ENCODE measurements at places on chromosomes 7 and 10.

DNA sequence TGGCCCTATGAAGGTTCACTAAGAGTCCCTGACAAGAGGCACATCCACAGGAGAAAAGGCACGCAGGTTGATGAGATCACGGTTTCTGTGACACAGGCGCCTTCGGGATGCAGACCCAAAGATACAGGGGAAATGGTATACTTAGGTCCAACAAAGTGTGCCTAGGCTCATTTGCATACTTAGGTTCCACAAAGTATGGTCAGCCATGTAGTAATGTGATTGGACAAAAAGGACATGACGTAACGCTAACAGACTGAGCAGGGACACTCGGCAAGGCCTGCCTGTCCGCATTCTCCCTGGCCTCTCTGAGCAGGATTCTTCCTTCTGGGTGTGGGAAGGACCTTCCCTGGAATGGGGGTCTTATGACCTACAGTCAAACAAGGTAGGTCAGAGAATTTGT lies 190.6 kb downstream of the CELF2 start:
- DNase-seq = no peak

DNA sequence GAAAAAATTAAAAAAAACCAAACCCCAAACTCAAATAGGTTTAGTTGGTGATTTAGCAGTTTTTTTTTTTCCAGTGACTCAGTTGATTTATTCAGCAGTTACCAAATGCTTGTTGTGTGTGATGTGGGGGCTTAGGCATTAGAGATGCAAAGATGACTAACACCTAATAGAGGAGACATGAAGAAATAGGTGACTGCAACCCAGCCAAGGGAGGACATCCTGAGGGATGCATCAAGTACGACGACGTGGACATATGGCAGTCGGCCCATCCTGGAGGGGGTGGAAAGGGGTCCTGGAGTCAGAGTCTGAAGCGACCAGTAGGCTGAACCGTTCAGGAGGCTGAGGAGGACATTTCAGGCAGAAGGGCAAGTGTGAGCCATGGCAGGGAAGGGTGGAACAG lies 35.5 kb downstream of the LRMDA start:
- DNase-seq = no peak

- peak; percentile 22 for DNase-seq
These were observed at the start of gene FLNC for GRCh38 chr7:128830231-128831177. Gene FLNC, plus strand, starts transcription at chr7:128830406. Its CDS starts 232 bp downstream, at chr7:128830638.

DNA sequence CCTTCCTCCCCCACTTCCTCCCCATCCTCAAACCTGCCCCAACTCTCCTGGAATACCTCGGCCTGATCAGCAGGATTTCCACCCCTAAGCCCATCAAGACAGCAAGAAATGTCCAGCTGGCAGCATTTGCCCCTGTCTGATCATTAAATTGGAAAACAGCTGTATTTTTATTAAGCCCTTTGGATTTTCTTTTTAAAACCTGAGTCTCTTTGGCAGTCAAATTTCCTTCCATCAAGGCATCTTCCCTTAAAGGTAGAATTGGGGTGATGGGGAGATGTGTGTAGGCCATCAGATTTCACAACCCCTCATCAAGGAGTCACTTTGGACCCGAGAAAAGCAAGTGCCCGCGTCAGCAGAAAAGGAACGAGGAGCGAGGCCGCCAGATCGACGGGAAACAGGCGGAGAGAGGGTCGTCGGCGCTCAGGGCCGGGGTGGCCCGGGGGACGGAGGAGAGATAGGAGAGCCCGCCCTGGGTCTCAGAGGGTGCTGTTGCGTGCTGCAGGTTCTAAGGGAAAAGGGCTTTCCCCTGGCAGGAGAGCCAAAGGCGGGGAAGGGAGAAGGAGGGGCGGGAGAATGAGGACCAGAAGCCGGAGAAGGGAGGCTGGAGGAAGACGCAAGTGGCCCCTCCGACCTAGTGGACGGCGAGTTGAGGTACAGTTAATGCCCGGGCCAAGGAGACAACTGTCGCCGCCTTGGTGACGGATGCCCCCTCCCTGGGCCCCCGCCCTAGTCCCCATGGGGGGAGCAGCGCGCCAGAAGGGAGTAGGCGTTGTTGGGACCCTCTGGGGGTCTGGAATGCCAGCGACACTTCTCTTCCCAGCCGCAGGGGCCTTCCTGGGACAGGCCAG lies 11.5 kb upstream of the GATA3 start:
- DNase-seq = peak; percentile 24

- no peak for DNase-seq
These were observed 757 bp upstream of the NRCAM start for GRCh38 chr7:108456845-108457540.

DNA sequence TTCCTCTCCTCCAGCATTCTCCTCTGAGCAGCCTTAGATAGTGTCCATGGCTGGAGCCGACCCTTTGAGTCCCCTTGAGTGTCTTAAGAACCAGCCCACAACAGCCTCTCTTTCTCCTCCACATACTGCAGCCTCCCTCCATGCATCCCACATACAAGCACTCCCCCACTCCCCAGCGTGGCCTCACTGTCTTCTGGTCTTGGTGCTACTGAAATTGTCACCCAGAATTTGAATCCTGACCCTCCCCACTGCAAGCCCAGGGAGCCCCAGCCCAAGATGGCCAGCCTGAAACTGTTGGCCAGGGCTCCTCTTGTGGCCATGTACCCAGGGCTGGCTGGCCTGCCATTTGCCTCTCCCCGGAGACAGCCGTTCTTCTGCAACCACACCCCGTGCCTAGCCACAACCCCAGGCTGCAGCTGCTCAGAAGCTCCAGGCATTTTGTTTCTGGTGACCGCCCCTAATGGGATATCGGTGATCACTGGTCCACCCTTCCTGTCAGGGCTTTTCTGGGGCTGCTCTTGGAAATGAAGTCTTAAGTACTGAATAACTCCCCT lies 18.8 kb upstream of the SH2D4B start:
- no peak for DNase-seq

- DNase-seq = no peak
These were observed 68.6 kb downstream of the C7orf25 start for GRCh38 chr7:42843205-42843800.

GRCh38 chr10:1451362-1451888 lies 285.9 kb downstream of the ADARB2 start:
- DNase-seq = no peak

- DNase-seq = no peak
These were observed 20.8 kb upstream of the PAX2 start for GRCh38 chr10:100724531-100725027.

DNA sequence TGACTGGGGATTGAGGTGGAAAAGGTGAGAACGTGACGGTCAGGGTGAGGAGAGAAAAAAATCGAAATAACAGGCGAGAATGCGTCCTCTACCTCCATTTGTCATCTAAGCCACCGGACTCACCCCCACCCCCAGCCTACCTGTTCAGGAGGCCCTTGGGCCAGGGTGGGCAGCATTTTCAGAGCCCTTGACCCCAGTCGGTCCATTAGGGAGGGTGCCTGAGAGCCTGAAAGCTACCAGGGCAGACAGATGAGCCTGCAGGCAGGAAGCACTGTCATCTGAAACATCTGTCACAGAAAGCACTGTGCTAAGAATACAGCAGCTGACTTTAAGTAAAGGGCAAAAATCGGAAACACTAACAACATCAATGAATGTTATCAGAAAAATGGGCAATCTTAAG lies 47.0 kb downstream of the MAD1L1 start:
- DNase-seq = no peak

GRCh38 chr10:130742941-130743675 lies 568.4 kb downstream of the TCERG1L start:
- DNase-seq = no peak

GRCh38 chr7:143042790-143043271 lies 9.3 kb upstream of the OR6V1 start:
- DNase-seq = no peak

- no peak for DNase-seq
These were observed 6.1 kb downstream of the CRYGN start for GRCh38 chr7:151433721-151434400.

GRCh38 chr7:155807789-155808548 lies 4.3 kb downstream of the SHH start:
- no peak for DNase-seq

GRCh38 chr10:110679486-110680272 lies 35.5 kb downstream of the RBM20 start:
- no peak for DNase-seq

- DNase-seq = no peak
These were observed 67.1 kb downstream of the TMEM130 start for GRCh38 chr7:98802781-98803110.

GRCh38 chr10:108362961-108363360 lies 1198.5 kb upstream of the SORCS1 start:
- no peak for DNase-seq

GRCh38 chr7:159088016-159088865 lies 56.4 kb downstream of the VIPR2 start:
- no peak for DNase-seq

- DNase-seq = no peak
These were observed 92.5 kb downstream of the SH3PXD2A start for GRCh38 chr10:103762916-103763315.
